ENCODE measurements at places on chromosomes 1 and 21.
A peak's percentile ranks its signal among the peaks of the same experiment; 100 is the strongest.

GRCh38 chr1:1177452-1178206, 3.9 kb downstream of the TTLL10 start:
- no peak for ATAC-seq

GRCh38 chr21:15354516-15354915, 289.7 kb upstream of the NRIP1 start:
- no peak for ATAC-seq

GRCh38 chr1:89822999-89823628, 2.3 kb downstream of the LRRC8D start:
- ATAC-seq: no peak

- no peak for ATAC-seq
These were observed 3.4 kb upstream of the RNF19B start for GRCh38 chr1:32967888-32968568.

- ATAC-seq: no peak
These were observed 5.9 kb upstream of the THEM4 start for GRCh38 chr1:151915061-151915686.

DNA sequence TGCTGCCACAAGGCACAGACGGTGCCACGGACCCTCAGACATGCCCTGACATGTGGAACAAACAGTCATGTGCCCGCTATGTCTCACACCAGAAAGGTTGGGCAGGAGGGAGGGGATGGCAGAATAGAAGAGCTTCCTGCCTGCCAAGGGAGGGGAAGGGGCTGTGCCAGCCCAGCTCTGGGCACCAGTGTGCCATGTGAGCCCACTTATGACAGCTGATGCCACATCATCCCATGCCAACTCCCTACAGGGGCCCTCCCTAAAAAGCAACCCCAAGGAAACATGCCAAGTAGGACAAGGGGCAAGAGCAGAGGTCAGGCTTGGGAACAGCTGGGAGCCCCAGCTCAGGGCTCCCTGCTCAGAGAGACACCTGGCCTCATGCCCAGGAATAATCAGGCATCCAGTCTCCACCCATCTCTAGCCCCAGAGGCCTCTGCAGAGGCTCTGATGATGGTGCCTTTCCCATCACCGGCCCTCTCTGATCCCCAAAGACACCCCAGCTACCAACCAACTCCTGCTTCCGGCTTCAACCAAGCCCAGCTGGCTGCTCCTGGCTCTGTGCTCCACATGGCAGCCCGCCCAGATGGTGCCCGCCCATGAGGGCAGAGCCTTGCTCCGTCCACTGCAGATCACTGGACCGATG, 10.3 kb downstream of the ADGRB2 start:
- peak; percentile 45 for ATAC-seq

- no peak for ATAC-seq
These were observed 7.1 kb upstream of the NSUN4 start for GRCh38 chr1:46333300-46334029.

DNA sequence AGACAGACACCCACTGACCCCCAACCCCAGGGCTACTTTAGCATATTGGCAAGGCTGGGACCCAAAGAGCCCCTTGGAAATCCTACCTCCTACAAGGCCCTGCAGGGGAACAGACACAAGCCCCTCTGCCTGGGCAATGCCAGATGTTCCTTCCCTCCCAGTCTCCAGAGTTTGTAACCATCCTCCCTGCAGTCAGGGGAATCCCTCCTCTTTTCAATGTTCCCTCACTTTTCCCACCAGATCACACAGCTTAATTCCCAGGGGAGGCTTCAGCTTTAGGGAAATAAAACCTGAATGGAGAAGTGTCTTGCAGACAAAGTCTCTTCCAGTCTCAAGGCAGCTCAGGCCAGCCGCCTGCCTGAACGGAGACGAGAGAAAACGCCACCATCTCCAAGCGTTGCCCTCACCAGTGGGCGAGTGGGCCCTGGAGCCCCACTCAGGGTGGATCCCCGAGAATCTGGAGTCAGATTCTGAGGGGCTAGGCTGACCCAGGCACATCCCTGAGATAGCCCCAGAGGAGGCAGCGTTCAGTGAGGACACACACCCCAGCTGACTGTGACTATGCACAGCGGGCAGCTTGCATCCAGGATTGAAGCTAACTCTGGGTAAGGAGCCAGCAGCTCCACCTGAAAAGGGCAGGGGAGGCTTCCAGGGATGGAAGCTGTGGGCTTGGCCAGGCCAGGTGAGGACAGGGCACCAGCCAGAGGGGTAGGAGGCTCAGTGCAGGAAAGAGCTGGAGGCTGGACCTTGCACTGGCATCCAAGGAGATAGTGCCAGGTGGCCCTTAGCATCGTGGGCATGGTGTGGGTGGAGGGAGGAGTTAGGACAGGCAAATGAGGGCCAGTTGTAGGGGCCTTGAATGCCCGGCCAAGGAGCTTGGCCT, 44.0 kb upstream of the ZC3H12A start:
- no peak for ATAC-seq

DNA sequence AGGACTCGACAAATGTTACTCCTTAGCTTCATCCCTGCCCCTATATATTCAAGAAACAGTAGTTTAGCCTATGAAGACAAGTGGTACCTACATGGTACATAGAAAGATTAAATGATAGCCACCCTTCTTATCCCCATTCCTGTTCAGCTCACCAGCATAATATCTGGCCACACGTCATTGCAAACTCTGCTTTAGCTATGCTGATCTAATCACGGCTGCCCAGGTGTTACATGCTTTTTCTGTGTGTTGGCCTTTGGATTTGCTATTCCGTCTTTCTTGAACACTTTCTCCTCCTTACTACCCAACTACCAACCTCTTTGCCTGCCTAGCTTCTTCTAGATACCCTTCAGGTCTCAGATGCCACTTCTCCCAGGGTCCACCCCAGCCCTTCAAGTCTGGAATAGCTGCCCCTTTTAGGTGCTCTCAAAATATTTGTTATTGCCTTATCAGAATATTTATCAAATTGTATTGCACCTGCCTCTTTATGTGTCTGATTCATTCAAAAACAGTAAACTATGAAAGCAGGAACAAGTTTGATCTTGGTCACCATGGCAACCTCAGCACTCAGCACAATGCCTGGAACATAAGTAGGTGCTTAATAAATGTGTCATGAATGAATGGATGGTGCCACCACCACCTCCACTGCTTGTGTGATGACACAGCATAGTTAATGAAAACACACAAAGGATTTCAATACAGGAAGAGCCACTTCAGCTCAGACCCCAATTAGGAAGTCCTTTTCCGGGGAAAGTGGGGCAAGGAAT, 11.4 kb upstream of the DNASE2B start:
- ATAC-seq: no peak

- no peak for ATAC-seq
These were observed 7.8 kb upstream of the CHI3L2 start for GRCh38 chr1:111219557-111220286.
